AG09319 (cell line): ENCODE measurements at places on chromosomes 7 and 10.

DNA sequence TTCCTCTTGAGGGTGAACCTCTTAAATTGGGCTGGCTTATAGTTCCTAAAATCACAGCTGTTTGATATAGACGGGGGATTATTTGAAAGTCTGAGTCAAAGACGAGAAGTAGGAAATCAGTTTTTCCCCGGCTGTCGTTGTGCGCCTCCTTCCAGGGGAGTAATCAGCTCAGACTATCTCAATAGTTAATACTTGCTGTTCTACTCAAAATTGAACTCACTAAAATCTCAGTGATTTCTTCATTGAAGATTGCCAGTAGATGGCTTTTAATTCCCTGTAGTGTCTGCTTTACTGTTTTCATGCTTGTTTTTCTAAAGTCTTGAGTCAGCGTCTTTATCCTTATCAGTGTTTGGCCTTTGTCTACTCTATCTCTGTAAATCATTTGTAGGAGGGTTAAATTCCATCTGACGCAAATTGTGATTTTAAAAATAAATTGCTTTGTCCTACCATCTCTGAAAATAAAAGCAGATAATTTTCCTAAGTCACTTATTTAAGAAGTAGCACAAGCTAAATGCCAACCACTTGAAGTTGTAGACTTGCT lies 47.3 kb downstream of the CNNM2 start:
- DNase-seq = no peak

DNA sequence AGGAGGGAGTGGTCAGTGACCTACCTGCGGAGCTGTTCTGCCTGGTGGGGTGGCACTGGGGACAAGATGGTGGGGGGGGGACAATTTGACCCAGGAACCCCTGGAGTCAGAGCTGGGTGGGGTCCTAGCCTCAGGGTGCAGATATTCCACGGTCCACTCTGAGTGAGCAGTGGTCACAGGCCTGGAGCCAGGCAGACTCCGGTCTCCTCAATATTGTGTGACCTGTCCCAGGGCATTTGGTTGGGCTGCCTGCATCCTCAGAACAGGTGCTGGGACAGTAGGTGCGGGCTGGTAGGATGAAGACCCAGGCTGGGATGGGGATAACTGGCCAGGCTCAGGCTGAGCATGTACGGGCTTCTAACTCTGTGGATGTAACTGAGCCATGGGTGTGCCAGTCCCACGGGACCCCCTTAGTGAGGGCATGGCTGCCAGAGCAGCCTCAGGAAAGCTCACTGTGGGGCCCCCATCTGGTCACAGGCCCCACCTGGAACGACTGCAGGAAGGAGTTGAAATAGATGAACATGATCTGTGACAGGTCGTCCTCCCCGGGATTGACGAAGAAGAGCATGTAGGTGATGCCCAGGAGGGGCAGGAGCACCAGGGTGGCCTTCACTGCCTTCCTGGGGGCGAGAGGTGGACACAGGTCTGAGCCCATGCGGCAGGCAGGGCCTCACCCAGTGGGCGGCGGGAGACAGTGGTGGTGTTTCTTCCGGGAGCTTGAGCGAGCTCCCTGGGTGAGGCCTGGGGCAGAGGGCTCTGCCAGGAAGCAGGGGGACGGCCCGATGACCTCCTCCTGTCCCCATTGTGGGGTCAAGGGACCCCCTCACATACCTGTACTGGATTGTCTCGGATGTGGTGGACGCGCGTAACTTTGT lies 26.9 kb downstream of the CRHR2 start:
- DNase-seq = no peak

DNA sequence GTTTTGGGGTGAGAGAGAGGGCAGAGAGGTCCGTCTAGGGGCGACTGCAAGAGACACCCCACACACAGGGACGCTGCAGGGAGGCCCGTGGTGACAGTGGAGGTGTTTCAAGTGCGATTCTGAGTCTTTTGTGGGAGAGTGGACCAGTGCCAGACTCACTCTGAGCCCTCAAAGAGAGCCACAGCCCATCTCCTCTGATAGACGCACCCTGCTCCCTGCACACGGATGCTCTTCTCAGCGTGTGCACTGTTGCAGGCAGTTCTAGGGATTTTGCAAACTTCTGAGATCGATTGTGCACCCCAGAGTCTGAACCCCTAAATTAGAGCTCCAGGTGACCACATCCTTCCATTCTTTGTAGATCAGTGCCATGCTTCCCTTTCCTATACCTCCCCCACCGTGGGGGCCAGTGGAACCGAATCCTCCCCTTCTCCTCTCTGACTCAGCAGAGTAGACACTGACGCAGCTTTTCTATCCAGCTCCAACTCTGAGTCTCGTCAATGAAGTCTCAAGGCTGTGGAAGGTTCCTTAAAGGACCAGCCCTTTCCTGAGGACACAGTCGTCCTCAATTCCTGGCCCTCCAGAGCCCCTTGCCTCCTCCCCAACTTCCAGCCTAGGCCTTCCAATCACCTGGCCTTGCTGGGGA lies 83.8 kb downstream of the TMEM130 start:
- no peak for DNase-seq

DNA sequence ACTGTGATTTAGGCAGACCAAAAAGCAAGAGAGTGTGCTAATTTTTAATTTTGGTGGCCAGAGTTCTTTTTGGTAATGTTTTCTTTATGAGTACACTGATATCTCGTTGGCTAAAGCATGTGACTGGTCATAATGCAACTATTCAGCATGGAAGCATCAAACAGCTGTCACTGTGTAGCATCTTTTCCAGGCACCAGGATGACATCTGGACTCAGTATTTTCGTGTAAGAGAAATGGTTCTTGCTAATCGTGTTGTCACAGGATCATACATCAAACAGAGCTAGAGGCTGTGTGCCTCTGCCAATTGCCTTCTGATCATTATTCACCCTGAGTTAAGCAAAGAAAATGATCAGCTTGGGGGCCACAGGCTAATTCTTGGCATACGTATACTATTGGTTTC lies 118.9 kb downstream of the SND1 start:
- no peak for DNase-seq

DNA sequence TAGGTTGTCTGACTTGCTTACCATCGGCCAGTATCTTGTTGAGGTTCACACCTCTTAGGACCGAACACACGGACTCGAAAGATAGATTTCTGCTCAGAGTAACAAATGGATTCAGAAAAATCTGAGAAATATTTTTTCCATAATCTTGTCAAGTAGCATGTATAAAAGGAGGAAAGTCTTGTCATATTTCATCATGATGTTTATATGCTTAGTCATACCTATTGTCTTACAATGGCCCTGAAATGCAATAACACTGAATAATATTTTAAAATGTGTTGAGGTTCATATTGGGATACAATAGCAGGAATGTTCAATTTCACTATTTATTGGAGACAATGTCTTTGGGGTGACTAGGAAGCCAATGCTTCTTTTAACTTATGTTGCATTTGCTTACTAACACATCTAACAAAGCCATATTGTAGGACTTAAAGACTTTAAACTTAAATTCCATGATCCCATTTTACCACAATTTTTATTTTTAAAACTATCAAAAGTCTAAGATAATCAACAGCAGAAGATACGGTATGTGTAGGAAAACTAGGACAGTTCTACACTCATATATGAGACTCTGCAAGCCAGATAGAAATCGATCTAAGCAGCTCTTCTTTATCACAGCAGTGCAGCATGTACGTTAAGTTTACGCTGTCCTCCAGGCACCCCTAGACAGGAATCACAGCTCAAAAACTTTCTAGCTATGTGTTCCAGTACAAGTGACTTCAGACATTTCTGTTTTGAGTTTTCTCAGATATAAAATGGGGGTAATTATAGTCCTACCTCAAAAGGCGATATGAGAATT lies 135.7 kb upstream of the CAV2 start:
- no peak for DNase-seq

- no peak for DNase-seq
These were observed 8.7 kb downstream of the INMT start for GRCh38 chr7:30760514-30761213.

DNA sequence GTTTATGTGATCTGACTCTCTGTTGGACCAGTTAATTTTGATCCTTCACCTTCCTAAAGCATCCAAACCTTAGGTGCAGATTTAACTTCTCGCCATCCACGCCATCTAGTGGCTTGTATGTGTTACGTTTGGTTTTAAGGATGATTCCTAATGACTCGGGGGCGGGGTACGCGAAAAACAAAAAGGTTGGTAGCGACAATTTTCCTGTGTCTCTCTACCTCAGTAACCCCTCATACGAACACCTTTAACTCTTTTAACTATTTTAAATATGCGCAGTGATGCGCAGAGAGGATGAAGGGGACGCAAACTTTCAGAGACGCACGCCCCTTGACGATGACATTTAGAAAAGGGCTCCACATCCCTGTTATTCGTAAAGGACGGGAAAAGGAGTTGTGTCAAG lies 714 bp upstream of the KCND2 start:
- peak; percentile 10 for DNase-seq
